ENCODE measurements at places on chromosomes 12 and 14. TPM values are rescaled to one million over a fixed set of nuclear protein-coding genes. Genes with fewer than 3 reads are reported as not detected.

HELB gene
- 1.1 TPM for total RNA-seq

SPIC gene
- not detected for total RNA-seq

ZNF84 gene
- 8.5 TPM for total RNA-seq

PRB2 gene
- not detected for total RNA-seq

RIPK3 gene
- total RNA-seq: 5.4 TPM

DICER1 gene
- total RNA-seq: 43.1 TPM

SLC38A4 gene
- 0.63 TPM for total RNA-seq

NAB2 gene
- total RNA-seq: 72.4 TPM

P2RX2 gene
- total RNA-seq: not detected

ORAI1 gene
- 14.1 TPM for total RNA-seq

IAPP gene
- total RNA-seq: not detected

VDR gene
- total RNA-seq: 16.8 TPM

GEMIN2 gene
- 45.6 TPM for total RNA-seq

TMPRSS12 gene
- total RNA-seq: not detected

STYK1 gene
- total RNA-seq: 4.1 TPM

KRT72 gene
- not detected for total RNA-seq

GNB3 gene
- total RNA-seq: 0.92 TPM

CFAP251 gene
- total RNA-seq: 37.9 TPM

LALBA gene
- total RNA-seq: not detected

KCNK10 gene
- total RNA-seq: not detected

ABHD4 gene
- 7.5 TPM for total RNA-seq

LRRK2 gene
- total RNA-seq: 0.56 TPM

PTGER2 gene
- 0.78 TPM for total RNA-seq

TSPAN8 gene
- total RNA-seq: not detected

CLEC4A gene
- total RNA-seq: not detected

PLXNC1 gene
- total RNA-seq: 0.05 TPM

KRT82 gene
- not detected for total RNA-seq

CMKLR1 gene
- not detected for total RNA-seq

DHRS2 gene
- total RNA-seq: 0.21 TPM

LTB4R gene
- 16.1 TPM for total RNA-seq

NYNRIN gene
- total RNA-seq: 16.4 TPM

TMEM30B gene
- total RNA-seq: 24.6 TPM

ACYP1 gene
- total RNA-seq: 12.8 TPM

AQP6 gene
- total RNA-seq: 0.14 TPM

SDR9C7 gene
- total RNA-seq: 5.1 TPM

Data from airway epithelial cell (primary cell).